WTC11 (cell line): ENCODE measurements at places on chromosomes 5 and 9.

DNA sequence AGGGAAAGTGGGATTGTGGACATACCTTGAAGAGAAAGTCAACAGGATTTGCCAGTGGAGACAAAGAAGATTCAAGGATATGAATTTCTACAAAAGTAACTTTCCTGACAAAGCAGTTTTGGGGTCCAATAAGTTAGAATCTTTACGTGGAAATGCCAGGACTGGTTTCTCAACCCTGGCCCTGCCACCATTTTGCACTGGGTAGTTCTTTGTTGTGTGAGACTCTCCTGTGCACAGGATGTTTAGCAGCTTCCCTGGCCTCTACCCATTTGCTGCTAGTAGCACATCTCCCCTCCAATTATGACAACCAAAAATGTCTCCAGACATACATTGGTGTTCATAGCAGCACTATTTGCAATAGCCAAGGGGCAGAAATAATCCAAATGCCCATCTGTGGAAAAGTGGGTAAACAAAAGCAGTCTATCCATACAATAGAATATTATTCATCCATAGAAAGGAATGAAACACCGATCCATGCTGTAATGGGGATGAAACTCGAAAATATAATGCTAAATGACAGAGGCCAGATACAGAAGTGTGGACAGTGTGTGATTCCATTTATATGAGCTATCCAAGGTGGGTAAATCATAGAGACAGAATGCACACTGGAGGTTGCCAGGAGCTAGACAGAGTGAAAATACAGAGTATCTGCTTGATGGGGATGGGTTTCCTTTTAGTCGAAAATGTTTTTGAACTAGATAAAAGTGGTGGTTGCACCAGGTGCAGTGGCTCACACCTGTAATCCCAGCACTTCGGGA lies 91.4 kb downstream of the NSUN2 start:
- DNase-seq = no peak

GRCh38 chr5:104241046-104241445 lies 678.5 kb upstream of the NUDT12 start:
- DNase-seq = no peak

DNA sequence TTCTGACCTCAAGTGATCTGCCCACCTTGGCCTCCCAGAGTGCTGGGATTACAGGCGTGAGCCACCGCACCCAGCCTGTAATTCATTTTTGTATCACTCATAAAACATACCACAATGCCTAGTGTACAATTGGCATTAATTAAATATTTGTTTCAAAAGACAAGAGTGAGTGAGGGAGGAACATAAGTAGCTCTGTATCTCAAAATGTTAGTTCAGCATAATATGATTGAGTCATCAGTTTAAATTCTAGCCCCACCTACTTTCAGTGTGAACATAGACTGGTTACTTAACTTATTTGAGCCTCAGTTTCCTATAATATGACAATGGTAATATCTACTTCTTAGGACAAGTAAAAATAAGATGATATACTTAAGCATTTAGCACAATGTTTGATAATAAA lies 26.9 kb downstream of the INVS start:
- DNase-seq = no peak

DNA sequence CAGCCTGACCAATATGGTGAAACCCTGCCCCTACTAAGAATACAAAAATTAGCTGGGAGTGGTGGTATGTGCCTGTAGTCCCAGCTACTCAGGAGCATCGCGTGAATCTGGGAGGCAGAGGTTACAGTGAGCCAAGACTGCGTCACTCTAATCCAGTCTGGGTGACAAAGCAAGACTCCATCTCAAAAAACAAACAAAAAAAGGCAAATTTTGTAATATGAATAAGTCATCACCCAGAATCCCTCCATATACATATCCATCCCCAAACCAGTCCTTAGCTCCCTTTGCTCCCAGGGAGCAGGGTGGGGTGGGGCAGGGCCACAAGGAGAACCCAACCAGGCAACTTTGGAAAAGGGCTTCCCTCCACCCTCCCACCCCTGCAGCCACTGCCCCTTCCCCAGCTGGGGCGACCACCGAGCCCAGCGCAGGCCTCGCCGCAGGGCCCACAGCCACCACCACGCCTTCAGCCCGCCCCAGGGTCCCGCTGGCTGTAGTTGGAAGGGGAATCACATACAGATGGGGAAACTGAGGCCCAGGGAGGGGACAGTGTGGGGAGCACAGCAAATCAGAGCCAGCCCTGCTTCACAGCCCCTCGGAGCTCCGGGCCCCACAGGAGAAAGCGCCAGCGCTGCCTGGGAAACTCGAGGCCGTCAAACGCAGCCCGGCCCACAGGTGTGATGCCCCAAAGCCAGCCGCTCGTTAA lies 7.8 kb downstream of the NOTCH1 start:
- DNase-seq = no peak

GRCh38 chr5:40976836-40977235 lies 67.5 kb downstream of the C7 start:
- DNase-seq = no peak

- no peak for DNase-seq
Observed at GRCh38 chr5:7705261-7705660, 145.7 kb downstream of the CFAP90 start.

GRCh38 chr9:95438561-95439357 lies 78.0 kb downstream of the PTCH1 start:
- no peak for DNase-seq

DNA sequence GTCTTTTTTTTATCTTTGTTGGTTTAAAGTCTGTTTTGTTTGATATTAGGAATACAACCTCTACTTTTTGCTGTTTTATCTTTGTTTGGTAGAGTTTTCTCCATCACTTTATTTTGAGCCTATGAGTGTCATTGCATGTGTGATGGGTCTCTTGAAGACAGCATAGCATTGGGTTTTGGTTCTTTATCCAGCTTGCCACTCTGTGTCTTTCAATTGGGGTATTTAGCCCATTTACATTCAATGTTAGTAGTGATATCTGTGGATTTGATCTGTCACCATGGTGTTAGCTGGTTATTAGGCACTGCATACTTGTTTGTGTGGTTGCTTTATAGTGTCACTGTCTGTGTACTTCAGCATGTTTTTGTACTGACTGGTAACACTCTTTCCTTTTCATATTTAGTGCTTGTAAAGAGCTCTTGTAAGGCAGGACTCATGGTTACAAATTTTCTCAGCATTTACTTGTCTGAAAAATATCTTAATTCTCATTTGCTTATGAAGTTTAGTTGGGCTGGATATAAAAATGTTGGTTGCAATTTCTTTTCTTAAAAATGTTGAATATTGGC lies 845.5 kb downstream of the TLE4 start:
- DNase-seq = no peak

DNA sequence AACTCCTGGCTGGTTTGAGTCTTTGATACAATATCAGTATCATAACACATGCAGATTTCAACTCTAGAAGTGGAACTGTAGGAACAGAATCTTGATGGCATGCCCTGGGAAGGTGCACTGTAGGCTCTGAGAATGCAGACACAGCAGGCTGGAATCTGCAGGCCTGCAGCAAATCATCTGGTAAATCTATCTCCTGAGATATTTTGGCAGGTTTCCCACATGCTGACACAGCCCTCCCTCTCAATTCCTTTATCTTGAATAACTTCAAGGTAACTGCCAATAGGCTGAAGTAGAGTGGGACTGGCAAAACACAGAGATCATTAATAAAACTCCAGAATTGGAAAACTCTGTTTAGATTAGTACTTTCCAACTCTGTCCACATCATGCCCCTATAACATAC lies 177.8 kb upstream of the PCSK5 start:
- no peak for DNase-seq

GRCh38 chr9:36924757-36925432 lies 109.2 kb downstream of the PAX5 start:
- no peak for DNase-seq

DNA sequence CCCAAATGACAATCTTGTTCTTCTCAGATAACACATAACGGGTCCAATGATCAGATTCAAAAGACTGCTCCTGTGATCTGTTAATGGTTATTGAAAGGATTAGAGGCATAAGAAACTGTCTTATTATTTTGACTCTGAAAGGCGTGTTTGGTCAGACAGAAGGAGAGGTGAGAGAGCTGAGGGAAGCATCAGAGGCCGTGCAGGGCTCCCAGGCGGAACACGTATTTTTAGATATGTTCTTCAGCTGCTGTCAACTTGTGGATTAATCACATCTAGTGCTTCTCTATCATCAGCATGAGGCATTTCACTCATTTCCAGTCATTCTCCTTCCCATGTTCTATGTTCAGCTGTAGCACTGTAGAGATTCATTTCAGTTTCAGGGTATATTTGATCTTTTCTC lies 199.8 kb downstream of the MAPKAP1 start:
- DNase-seq = no peak

- DNase-seq = no peak
Observed at GRCh38 chr5:43753069-43753468, 150.1 kb downstream of the NNT start.

- DNase-seq = no peak
Observed at GRCh38 chr5:59428391-59428790, 465.1 kb downstream of the PDE4D start.

DNA sequence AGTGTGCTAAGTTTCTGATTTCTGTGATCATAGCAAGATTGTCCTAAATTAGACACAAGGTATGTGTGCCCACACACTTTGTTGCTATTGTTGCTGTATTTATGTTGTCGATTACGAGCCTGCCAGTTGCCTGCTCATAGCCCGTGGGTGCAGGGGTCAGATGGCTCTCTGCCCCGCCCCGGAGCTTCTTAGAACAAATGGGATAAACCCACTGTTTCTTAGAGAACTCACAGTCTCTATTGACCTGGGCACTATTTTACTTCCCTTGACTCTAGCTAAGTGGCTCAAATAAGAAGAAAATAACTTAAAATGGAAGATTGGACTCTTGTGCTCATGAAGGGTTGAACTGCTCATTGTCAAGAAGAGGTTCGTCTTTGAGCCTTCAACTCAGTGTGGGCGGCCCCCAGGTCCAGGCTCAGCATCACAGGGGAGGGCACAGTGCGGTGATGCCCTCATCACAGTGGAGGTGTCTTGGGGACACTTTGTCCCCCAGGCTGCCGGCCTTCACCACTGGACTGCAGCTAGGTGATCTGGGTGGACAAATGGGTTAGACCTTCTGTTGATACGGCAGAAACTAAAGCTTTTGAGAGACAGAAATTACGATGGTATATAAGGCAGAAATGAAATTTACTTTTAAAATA lies 155.5 kb downstream of the TENT4A start:
- DNase-seq = no peak

- DNase-seq = no peak
Observed at GRCh38 chr5:139885857-139886208, 90.2 kb downstream of the PSD2 start.

DNA sequence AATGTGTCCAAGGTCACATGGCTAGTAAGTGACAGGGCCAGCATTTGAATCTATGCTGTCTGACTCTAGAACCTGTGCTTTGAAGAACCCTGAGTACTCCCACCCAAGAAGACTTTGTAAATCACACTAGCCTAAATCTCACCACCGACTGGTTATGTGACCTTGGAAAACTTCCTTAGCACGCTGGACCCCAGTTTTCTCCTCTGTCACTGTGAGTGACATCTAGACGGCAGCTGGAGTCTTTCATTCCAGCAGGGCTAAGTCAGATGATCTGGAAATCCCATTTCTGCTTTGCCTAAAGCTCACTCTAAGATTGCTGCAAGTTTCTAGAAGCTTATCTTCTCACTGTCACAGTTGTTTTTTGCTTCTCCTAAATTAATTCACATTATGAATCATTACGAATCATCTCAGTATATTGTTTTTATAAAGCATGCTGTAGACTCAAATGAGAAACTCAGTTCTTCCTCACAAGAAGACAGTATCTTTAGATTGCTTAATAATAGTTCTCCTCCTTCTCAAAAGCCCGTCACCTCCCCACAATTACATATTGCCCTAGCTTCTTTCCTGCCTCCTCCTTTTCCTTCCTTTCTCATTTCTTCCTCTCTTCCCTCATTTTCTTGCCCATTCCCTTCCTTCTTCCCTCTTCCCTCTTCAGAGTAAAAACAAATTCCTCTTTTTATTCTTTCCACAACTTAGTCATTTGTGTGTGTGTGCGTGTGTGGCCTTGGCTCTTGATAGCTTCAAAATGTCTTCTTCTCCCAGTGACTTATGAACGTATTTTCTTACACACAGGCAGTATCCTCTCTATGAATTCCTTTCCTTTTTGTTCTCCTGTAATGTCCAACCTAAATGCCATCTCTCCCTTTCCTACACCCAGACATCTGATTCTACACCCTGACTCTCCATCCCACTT lies 16.8 kb downstream of the ALDOB start:
- DNase-seq = no peak

DNA sequence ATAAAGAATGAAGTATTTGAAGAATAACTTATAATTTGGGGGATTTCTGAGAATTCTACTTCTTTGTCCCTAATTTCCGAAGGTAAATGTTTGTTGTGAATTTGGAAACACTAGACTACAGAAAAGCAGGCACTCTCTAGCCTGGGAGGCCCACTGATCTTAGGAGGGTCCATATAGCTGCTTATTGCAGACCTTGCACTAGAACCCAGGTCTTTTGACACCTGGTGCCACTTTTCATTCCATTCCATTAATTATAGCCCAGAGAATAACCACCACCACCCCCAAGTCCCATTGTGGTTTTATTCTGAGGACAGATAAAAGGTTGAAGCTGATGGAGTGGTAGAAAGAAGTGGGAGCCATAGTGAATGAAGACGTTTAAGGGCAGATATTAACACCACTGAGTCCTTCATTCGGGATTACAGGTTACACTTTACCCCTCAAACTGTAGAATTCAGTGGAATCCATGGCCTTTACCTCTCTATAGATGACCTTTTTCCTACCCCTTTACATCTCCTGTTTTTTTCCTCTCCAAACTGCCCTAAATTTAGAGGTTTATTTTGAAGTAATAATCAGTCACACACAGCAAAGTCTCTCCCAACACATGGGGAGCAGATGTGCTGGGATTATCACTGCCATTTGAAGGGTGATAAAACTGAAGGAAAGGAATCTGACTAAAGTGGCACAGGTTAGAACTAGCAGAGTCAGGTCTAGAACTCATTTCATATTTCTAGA lies 12.0 kb upstream of the PSMD5 start:
- no peak for DNase-seq

DNA sequence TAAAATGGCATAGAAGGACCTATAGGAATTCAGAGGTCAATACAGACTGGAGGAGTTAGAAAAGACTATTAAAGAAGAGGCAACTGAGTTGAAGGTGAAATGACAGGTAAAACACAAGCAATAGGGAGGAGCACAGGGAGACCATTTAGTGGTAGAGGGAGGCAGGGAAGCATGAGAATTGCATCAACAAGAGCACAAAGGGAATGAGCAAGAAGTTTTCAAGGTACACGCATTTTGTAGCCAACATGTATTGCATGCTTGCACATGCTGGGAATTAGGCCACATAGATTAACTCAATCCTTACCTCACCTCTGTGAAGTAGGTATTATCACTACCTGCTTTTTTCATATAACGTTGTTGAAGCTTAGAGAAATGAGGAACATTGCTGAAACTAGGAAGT lies 42.3 kb downstream of the PLPP1 start:
- no peak for DNase-seq
